ENCODE measurements at places on chromosomes 7 and 10.

GRCh38 chr10:87942884-87943527 is 79.6 kb downstream of the PTEN start:
- no peak for DNase-seq

GRCh38 chr10:100349672-100350071 is 2.6 kb downstream of the SCD start:
- DNase-seq = no peak

DNA sequence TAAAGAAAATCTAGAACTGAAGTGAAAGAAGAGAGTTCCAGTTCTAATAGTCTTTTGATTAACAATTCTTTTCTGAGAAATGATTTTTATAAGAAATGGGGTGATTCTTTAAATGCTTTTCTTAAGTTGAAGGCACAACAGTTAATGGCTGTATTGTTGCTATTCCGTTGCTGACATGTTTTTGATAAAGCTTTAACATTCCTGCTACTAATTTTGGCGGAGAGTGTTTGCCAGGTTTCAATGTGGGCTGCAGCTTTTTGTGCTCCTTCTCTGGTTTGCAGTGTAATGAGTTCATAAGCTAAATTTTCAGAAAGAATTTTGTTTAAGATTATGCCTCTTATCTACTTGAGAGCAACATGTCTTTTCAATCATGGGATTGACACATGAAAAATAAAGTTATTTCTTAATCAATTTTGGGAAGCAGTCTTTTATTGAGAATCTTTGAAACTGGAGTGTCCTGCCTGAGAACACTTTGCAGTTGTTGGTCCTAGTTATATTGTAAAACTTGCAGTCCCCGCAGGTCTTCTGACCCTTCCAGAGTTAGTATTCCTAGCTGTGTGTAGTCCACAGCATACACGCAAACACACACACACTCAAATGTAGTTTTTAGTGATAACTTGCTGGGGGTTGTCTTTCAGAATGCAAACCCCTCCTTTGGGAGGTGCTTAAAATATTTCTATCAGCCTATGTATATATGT is 56.7 kb downstream of the COL17A1 start:
- DNase-seq = no peak

- DNase-seq = no peak
Observed at GRCh38 chr7:33886149-33886623, 19.2 kb upstream of the BMPER start.

- no peak for DNase-seq
Observed at GRCh38 chr10:4826792-4827324, 851 bp downstream of the AKR1E2 start.

DNA sequence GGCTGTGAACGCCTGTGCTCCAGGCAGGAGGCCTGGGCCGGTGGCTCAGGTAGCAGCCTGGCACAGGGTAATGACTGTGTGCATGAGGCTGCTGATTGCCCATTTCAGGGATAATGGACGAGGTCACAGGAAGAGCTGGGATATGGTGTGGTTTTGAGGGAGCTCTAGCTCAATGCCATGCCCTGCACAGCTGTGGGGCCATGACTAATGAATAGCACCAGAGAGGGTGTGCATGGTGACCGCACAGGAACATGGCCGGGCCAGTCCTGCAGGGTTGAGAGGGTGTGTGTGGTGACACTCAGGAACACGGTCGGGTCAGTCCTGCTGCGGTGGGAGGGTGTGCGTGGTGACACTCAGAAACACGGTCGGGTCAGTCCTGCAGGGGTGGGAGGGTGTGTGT is 21.8 kb downstream of the NKX6-2 start:
- no peak for DNase-seq
